ENCODE measurements at places on chromosomes 7 and 10. TPM values are rescaled to one million over a fixed set of nuclear protein-coding genes. Genes with fewer than 3 reads are reported as not detected.
A peak's percentile ranks its signal among the peaks of the same experiment; 100 is the strongest.

NODAL gene
- not detected for total RNA-seq

GRCh38 chr7:44139311-44140010 lies 1.7 kb downstream of the MYL7 start:
- DNase-seq = no peak

DNA sequence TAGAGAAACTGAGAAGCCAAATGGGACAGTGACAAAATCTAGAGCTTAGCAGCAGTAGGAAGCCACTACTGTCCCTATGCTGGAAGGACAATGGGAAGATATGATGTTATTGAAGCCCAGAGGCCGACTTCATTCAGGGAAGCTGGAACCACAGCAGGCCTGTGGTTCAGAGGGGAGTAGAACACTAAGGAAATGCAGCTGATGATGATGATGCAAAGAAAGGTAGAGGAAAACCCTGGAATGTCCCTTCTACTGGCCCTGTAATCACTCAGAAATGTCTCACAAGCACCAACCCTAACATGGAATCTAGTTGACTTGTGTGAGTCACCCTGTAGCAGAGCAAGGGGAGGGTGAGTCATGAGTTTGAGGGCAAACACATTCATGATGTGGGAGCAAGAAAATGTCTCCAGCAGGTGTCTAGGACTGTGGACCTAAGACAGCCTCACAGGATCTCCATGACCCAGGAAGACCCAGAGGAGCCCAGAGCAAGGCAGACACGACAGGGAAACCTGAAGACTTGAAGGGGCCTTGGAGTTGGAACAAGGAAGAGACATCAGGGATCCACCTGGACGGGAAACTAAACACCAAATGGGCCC lies 37.0 kb upstream of the LRRC17 start:
- no peak for DNase-seq

GRCh38 chr7:34759477-34760125 lies 101.6 kb downstream of the NPSR1 start:
- DNase-seq = peak; percentile 5

DNA sequence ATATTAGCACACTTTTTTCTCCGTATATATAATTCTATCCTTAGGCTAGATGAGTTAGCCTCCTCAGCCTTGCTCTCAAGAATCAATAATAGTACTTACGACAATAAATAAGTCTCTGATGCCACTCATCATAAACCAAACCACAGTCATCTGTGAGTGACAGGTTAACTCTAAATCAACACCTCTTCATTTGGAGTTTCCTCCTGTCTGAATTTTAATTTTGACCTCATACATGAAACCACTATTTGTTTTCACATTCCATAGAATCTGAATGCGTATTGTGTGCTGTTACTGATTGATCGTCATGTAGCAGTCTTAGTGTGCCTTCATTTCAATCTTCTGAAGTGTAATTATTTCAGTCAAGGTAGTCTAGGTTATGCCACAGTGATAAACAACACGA lies 85.8 kb downstream of the HGF start:
- DNase-seq = no peak

SPDYE18 gene
- total RNA-seq = 0.34 TPM

NAT16 gene
- not detected for total RNA-seq

C10orf143 gene
- total RNA-seq = 6.1 TPM

LIPF gene
- not detected for total RNA-seq

DNA sequence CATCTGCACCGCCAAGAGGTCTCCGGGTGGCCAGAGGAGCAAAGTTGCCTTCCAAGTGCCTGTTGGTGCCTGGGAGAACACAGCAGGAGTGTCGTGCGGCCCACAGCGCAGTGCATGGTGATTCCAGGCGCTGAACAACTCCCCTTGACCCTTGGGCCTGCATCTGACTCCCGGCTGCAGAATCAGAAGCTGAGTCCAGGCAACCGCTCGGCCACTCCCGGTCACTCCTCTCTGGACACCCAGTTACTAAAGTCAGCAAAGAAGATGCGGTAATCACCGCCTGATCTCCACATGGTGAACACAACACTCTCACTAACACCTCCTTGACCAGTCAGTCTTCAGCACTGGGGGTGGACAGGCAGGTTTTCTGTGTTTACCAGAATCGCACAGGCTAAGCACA lies 35.5 kb downstream of the SCD start:
- no peak for DNase-seq

DNA sequence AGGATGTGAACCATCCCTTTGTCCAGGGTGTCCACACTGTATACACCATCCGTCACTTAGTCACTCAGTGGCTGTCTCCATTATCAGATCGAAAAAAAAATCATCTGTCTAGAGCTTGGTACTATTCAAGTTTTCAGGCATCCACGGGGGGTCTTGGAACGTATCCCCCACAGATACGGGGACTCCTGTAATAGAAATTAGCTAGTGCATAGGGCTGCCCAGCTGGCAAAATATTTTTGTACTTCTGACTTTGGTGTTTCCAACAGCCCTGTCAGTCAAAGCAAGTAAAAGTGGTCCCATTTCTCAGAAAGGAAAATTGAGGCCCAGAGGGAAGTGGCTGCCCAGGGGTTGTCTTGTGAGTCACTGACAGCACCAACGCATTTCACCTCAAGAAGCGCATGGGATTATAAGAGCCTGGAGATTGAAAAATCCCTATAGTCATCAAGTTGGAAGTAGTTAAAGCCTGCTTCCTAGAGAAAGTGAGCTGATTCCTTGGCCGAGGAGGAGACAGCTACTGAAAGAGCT lies 52.1 kb upstream of the SLC29A3 start:
- no peak for DNase-seq

GRCh38 chr10:122348935-122349361 lies 25.6 kb upstream of the PLEKHA1 start:
- DNase-seq = no peak

PNLIP gene
- total RNA-seq = not detected

DNA sequence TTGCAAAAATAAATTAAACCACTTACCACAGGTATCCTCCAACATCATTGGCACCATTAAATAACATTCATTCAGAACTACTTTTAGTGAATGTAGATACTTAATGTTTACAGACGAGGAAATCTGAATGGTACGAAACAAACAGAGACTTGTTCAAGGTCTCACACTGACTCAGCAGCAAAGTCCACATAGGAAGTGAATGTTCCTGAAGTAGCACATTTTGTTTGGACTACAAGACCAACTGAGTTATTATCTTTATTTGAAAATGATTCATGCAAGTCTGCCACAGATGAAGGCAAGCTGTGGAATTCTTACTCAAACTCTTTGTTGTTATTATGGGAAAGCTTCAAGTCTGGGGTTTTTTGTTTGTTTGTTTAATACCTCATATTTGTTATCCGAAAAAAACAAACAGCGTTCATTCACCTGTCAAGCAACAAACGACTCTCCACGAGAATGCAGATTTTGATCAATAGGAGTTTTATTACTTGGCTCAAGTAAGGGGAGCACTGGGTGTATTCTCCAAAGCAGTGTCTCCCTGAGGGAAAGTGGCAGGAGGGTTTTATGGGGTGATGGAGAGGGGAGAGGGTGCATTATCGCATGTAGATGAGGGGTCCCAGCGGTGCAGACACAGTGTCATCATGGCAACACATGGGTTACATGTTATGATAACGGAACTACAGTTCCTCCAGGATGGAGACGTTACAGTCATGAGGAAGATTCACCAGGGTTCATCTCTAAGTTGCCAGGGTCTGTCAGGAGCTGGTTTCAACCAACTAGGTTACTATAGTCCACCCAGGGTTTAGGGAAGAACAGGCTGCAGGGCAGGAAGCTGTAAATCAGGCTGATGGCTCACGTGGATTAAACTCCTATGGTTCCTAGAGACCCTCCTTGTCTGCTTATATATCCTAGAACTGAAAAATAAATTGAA lies 147.7 kb upstream of the AKR1E2 start:
- no peak for DNase-seq

GRCh38 chr10:91420868-91421267 lies 10.7 kb downstream of the HECTD2 start:
- no peak for DNase-seq

DNA sequence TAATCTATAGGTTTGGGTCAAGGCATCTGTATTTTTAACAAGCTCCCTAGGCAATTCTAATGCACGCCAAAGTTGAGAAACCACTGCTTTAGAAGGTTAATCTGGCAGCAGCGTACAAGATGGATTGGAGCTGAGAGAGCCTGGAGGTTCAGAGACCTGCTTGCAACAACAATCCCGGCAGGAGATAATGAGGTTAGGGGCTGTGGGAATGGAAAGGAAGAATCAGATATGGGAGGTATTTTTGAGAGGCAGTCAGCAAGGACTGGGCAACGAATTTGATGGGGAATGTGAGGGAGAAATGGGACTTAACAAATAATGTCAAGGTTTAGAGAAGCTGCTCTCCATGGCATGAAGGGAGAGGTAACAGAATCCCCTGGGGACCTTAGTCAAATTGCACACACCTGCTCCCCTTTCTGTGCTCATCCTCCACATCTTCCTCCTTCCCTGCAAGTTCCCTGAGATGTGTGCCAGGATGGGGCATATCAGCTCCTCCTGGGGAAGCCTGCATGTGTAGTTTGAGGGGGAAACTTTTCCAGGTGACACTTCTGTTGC lies 731.0 kb upstream of the GALNT17 start:
- peak; percentile 72 for DNase-seq

DNA sequence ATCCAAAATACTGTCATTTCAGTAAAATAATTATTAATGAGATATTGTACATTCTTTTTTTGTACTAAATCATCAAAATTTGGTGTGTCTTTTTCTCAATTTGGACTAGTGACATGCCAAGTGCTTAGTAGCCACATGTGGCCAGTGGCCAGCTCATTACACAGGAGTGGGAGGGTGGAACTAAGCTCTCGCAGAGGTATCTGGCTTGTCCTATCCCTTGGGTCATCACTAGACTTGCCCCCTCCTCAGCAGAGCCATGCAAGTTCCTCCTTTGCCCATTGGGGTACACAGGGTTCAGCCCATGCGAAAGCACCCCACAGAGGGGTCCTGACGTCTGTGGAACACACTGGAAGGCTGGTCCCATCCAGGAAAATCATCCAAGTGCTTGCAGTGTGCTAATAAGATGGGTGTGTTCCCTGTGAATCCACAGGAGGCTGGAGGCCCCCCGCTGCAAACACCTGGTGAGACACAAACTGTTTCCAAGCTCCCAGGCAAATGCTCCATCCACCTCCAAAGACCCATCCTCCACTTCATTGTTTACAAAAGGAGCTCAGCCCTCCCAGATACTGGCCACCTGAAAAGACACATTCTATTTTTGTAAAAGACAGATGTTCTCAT lies 1.3 kb downstream of the ARHGAP22 start:
- DNase-seq = no peak

DNA sequence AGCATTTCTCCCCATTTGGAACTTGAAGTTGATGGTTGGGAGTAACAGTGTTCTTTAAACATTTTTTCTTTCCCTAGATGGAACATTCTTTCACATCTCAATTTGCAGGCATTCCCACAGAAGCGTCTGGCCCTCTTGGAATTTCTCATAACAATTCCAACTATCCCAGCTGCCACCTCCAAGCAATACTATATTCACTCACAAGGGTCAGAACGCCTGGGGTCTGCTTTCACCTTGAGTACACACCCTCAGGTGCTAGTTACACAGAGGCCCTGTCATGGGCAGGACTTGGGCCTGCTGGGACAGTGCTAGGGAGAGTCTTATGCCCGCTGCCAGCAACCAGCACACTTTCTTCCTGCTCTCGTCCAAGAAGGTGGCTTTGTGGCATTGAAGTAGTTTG lies 136.5 kb downstream of the JCAD start:
- DNase-seq = no peak

- no peak for DNase-seq
Measured at GRCh38 chr7:82506208-82506607, 62.6 kb upstream of the CACNA2D1 start.

TUBAL3 gene
- total RNA-seq = not detected
